ENCODE measurements at places on chromosomes 5 and 9.

- no peak for DNase-seq
These were observed 14.2 kb downstream of the KIAA1958 start for GRCh38 chr9:112500842-112501241.

GRCh38 chr5:168948746-168949145 lies 352.2 kb downstream of the SLIT3 start:
- DNase-seq, result no peak

DNA sequence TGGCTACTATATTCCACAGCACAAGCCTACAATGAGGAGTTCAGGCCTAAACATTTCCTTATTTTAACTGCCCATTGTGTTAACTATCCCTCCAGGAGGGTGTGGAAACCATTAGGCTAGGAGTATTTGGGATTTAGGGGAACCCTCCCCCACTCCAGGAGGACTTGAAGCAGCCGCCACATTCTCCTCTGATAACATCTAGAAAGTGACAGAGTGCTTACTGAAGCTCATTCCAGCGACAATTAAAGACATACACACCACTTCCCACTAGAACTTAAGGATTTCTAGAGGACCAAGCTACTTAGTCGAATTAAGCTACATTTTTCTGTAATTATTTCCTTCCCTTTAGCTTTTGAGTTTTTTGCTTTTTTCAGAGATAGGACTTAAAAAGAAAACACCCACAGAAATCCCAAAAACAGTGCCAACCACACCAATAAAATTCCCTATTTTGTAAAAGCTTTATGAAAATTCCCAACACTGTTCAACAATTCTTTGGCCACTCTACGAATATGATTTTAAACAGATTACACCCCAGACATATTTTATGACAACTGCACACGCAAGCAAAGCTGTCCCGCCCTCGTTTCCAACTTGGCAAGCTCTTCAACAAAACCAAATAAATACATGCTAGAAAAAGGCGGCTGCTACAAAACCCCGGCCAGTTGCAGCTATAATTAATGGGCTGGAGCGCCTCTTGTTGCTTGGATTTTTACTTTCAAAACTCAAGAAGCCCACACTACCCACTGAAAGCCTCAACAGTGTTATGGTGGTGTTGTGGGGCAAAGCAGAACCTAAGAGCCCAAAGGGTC lies 4.5 kb downstream of the ROR2 start:
- DNase-seq, result no peak

GRCh38 chr9:80797831-80798688 lies 891.3 kb downstream of the TLE1 start:
- DNase-seq, result no peak

DNA sequence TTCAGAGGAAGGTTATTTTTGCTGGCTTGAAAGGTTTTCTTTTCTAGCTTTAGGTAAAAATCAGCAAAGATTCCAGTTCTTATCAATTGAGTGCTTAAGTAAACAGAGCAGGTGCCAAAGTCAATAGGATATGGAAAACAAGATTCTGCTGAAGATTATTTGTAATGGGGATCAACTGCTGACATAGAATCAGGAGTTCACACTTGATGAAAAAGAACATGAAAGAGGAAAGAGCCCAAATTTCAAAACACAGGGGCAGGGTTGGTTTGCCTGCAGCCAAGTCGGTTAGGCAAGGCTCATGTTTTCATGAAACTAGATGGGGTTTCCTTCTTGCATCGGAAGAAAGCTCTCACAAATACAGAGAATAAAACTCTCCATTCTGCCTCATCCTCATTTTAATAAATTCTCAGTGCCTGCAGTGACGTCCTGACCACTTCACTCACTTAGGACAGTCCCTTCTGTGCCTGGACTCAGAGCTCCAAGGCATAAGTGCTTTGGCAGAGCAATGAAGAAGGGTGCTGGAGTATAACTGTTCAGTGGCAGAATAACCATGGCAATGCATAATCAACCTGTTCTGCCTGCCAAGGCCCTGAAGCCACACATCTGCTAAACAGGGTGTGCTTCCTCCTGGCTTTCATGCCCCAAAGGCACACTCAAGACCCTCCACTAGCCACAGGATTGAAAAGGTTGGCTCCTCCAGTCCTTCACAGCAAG lies 179.6 kb downstream of the GNAQ start:
- DNase-seq, result no peak

- no peak for DNase-seq
These were observed 32.8 kb upstream of the MSANTD3 start for GRCh38 chr9:100394032-100394695.

- no peak for DNase-seq
These were observed 1259.8 kb downstream of the PTPRD start for GRCh38 chr9:9352877-9353481.

DNA sequence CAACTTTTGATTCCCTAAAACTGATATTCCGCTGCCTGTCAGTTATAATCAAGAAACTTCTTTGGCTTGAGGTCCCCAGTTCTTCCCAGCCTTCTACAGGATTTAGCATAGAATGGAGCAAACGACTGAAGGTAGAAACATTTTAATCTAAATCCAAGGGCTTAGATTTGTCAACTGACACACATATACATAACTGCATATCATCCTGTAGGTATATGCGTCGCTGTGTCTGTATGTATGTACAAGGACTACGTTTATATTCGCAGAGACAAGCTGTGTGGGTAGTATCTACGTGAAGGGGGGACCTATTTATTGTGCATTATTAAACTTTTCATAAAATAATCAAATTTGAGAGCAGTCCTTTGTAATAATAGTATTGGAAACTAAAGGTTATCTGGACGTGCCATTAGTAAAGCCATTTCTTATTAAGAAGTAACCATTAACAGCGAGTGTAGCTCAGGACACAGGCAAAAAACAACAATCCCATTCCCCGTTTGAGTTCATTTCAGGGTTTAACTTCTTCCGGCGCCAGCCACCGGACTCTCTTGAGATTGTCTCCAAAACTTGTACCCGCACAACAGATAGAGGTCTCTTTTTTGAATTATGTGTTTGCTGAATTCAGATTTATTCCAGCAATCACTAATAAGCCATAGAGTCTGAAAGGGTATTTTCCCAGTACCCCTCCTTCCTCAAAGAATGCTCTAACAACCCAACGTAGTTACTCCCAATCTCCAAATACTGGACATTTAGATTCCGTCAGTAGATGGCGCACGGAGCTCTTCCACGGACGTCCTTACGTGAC lies 2.1 kb upstream of the MLLT3 start:
- DNase-seq, result peak; percentile 21

DNA sequence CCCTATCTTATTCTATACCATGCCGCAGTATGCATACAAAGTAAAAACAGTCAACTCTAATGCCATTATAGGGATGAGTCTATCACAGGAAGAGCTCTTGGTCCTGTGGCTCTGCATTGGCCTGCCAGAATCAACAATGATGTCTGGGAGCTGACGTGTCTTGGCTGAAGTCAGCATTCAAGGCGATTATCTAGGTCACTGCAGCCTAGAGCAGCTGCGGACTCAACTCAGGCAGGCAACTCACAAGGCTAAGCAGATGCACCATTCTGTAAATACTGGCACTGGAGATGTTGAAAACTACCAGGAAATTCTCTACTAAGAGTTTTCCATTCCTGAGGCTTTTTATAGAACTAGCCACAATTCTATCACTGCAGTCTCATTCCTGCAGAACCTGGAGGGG lies 13.3 kb downstream of the SPATA9 start:
- DNase-seq, result no peak

DNA sequence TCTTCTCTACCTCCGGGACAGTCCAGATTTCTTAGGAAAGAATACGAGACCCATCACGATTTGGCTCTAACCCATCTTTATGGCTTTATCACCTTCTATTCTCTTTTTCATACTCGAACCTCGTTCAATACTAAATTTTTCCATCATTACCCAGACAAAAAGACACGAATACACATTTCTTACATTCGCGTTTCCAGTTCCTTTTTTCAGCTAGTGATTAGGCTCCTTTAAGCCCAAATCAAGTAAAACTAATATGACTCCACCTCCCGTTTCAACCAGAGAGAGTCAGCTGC lies 506 bp downstream of the ZBTB6 start:
- DNase-seq, result no peak

DNA sequence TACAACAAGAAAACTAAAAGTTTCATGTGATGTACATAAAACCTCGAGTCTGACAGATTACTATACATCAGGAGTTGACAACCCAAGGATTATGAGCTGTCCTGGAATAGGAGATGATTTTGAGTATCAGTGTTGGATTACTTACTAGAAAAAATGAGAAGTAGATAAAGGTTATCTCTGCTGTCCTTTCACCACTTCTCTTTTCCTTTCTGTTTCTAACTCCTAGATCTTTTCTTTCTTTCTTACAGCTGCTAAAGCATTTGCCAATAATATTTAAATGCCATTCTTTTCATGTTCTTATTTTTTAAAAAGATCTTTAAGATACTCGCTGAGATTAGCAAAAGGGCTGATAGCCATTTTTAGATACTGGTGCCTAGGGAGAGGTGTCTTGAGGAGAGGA lies 14.8 kb downstream of the RBM27 start:
- no peak for DNase-seq

DNA sequence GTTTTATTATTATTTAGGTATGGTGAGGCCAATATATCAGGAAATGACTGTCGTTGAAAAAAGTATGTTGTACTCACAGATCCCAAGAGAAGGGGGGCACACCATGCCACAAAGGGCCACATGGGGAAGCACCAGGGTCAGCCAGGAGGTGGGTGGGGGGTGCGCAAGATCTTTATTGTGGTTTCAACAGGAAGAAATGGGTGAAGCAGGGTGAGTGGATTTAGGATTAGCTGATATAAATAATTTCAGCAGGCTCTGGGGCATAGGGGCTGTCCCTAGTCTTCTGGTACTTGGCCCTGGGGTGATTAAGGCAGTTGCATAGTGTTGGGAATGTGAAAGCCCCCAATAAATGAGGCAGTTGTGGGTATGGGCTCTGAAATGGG lies 8.6 kb downstream of the PDCD1LG2 start:
- DNase-seq, result no peak
